ENCODE measurements at places on chromosomes 5 and 9.
A peak's percentile ranks its signal among the peaks of the same experiment; 100 is the strongest.

GRCh38 chr5:38806775-38807258 is 39.0 kb upstream of the OSMR start:
- peak; percentile 91 for DNase-seq

DNA sequence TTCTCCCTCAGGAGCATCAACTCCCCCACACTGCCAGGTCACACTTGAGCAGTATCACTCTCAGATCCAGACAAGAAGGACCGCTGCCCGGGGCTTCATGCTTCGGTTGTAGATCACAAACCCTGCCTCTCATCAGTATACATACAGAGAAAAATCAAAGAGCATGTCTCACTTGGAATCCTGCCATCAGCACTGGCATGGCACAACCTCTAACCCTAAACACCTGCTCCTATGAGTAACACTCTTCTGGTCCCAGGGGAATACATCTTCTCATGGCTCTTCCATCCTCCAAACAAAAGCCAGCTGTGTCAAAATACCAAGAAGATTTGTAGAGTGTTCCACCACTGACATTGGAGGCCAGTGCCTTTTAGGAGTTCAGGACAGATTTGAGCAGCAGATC is 84.8 kb upstream of the MIER3 start:
- DNase-seq = no peak

GRCh38 chr5:156327296-156327695 is 332 bp downstream of the SGCD start:
- no peak for DNase-seq

DNA sequence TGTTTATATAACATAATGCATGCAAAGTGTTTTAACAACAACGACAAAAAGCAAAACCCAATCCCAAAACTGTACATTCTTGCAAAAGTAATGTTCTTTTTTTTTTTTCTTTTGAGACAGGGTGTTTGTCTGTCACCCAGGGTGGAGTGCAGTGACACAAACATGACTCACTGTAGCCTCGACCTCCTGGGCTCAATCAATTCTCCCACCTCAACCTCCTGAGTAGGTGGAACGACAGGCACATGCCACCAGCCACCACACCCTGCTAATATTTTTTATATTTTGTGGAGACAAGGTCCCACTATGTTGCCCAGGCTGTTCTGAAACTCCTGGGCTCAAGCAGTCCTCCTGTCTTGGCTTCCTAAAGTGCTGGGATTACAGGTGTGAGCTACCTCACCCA is 13.6 kb upstream of the HAVCR1 start:
- DNase-seq = no peak

- DNase-seq = peak; percentile 68
Observed at GRCh38 chr9:94920420-94921091, 194.1 kb downstream of the AOPEP start.

GRCh38 chr5:73612799-73613198 is 13.2 kb upstream of the ARHGEF28 start:
- no peak for DNase-seq

GRCh38 chr9:550333-550732 is 291.2 kb upstream of the DMRT1 start:
- no peak for DNase-seq

- DNase-seq = no peak
Observed at GRCh38 chr5:140806834-140807775, at the start of gene PCDHA4. TSS of gene PCDHA4 (plus strand) at chr5:140807068.

- DNase-seq = no peak
Observed at GRCh38 chr9:78871086-78871451, 574.1 kb downstream of the PSAT1 start.

DNA sequence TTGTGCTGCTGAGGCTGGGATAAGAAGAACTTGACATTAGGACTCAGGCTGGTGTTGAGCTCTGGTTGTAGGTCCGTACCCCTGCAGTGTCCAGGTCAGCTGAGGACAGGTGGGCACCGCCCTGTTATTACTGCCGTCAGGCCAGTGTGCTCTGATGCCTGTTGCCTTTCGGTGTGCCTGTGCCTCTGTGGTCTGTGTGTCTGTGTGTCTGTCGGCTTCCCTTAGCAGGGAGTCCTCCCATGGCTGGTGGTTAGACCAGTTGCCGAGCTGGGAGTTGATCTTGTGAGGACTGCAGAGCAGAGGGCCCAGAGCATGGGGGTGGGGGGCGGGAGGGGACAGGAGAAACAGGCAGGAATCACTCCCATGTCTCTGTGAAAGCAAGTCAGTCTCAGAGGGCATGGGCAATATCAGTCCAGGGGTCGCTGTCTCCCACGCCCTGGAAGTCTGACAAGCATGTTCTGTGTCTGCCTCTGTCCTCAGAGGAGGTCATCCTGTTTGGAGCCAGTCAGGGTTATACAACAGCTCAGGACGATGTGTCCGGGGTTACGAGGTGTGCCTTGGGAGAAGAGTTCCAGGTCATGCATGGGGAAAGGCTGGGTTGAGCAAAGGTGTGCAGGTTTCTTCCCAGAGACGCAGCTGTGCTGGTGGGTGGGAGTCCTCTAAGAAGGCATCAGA is 67.3 kb upstream of the GARNL3 start:
- no peak for DNase-seq

GRCh38 chr9:117097761-117098160 is 317.1 kb downstream of the ASTN2 start:
- no peak for DNase-seq

- DNase-seq = no peak
Observed at GRCh38 chr5:122877518-122877917, 32.1 kb downstream of the SNX24 start.

DNA sequence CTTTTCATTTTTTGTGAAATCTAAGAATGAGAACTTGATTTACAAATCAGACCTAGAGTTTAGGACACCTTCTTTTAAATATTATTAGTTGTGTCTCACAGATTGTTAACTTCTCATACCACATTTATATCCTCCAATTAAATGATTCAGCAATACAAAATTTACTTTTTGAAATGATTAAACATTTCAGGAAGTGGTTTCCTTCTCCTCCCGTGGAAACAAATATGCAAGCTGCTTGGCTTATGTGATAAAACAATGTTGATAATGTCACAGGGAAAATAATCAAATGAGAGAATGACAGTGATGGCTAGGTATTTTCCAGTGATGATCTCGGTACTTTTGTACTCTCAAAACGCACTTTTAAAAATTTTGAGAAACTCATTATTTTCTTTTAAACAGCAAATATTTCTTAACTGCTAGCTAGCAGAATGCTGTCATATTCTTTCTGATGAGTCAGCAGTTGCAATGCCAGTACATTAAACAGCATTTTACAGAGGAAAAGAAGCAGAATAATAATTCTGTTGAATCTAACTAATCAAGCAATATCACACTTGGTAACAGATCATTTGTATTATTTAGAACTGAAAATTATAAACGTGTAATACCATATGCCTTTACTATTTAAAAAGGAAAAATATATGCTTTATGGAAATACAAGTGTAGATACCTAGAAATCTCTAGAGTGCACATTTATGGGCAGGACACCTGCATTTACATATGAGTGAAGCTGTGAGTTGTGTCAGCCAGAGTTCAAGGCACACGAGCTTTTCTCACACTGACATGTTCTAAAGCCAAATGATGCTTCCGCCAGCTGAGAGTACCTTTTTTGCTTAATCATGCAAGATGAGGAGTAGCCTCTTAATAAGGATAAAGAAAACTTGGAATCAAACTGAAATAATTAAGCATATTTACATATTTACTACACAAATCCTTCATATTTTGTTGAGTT is 53.6 kb upstream of the CDH18 start:
- no peak for DNase-seq

DNA sequence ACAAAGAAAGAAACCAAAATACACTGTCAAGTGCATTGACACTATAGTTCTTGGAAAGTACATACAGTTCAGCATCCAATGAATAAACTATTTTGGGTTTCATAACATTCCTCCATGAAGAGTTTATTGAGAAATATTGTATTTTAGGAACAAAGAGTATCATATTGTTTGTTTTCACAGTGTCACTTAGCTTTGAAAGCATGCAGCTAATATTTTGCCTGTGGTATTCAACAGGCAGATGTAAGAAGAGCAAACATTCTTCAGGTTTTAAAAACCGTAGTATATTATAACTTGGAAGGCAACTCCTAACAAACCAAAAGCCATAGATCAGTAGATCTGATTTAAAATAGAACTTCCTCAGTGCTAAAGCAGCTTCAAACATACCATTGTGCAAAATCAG is 4.5 kb downstream of the PRELID2 start:
- peak; percentile 54 for DNase-seq

DNA sequence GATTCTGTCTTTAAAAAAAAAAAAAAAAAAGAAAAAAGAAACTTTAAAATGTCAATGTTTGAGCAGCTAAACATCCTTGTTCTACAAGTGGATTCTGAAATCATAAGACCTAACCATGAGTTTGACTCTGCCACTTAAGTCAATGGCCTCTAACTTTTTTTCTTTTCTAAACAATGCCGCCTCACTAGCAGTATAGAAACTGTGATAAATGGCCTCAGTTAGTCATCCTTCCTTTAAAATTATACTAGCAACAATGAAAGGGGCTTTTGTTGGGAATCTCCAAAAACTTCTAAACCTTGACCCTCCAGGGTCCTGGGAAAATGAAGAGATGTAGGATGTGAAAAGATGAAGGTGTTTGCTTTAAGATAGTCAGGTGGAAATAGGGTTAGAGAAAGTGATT is 71.1 kb downstream of the FBXL7 start:
- no peak for DNase-seq

DNA sequence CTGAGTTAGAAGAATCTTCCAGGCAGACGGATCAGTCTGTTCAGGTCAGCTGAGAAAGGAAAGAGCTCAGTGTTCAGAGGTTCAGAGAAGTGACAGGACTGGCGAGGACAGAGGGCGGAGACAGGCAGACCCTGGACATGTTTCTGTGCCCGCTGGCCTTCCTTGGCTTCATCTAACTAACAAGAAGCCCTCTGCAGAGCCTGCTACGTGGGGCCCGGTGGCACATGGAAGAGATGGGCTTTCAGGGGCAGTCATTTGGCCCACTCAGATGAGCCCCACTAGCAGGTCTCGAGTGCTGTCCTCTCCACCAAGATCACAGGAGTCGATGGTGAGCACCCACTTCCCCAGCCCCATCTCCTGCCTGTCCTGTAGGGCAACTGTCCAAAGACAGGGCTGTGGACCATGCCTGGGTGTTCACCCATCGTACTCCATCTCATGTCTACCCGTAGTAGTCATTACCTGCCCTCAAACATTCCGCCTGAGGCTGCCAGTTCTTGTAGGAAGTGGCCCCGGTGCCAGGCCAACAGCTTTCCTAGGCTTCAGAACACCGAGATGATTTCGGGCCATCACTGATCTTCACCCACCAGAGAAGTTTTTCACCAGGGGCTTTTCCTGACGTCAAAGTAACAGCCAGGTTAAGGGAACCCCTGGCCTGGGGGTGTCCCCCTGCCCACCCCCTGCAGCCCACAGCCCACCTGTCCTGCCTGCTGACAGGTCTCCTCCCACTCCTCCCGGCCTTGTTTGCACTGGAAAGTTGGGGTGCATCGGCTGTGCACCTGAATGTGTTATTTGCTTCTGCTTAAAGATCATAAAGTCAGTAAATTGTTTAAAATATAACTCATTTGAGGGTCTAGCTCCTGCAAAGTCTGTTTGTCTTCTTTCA is 14.0 kb downstream of the IRX2 start:
- no peak for DNase-seq

DNA sequence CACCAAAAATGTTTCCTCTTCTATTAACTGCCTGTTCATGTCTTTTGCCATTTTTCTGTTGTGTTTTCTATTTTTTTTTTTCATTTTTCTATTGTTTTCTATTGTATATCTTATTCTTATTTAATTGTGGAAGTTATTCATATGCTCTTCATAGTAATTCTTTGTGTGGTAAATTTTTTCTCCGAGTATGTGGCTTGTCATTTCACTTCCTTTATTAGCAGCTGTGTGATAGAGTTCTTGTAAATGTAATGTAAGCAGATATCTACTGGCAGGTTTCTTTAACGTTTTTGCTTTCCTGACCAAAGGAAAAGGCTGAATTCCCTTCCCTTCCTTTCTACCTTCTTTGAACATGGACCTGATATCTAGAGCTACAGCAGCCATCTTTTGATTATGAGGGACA is 5.8 kb upstream of the PLPP1 start:
- no peak for DNase-seq

DNA sequence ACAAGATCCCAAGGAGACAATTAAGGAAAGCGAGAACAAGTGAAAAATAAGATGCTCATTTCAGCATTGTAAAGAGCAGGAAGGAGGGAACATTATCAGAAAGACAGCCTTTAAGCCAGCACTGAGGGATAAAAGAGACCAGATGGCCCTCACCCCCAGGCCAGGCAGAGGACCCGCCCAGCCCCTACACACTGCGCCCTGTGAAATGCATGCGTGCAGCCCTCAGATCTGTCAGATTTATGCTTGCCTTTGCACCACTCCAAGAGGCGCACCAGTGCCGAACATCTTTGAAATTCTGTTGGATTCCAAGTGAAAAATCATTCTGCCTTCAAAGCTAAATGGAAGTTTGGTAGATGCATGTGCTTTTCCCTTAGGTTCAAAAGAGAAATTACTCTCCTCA is 378.0 kb downstream of the MLLT3 start:
- DNase-seq = no peak

- no peak for DNase-seq
Observed at GRCh38 chr9:129193655-129194054, 15.6 kb upstream of the IER5L start.
